CD4-positive, alpha-beta T cell treated with Interleukin-15 for 4 hours (primary cell): ENCODE measurements at places on chromosomes 12 and 14.

- DNase-seq: no peak
Measured at GRCh38 chr12:27347779-27348178, 15.1 kb downstream of the BMAL2 start.

DNA sequence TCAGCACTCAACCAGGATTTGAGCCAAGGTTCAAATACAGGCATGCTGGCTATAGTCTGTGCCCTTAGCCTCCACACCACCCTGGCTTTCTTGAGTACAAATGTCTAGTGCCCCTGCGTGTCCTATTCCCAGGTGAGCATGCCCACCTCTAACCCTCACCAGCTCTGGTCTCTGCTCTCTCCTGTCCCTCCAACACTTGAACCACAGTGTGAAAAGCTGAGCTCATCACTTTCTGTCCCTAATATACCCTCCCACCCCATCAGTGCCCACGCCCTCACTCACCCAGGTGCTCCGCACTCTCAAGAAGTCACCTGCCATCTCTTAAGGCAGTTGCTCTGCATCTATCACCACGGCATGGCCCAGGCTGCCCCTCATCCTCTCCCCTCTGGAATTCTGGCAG is 7.0 kb upstream of the KRT71 start:
- no peak for DNase-seq

GRCh38 chr14:68011406-68012028 is 191.9 kb downstream of the RAD51B start:
- no peak for DNase-seq

- no peak for DNase-seq
Measured at GRCh38 chr14:47262801-47263200, 412.6 kb downstream of the MDGA2 start.

- peak; percentile 22 for DNase-seq
Measured at GRCh38 chr12:126069549-126070165, 1004.4 kb downstream of the AACS start.

- DNase-seq: no peak
Measured at GRCh38 chr12:87883806-87884205, 145.4 kb downstream of the C12orf50 start.

DNA sequence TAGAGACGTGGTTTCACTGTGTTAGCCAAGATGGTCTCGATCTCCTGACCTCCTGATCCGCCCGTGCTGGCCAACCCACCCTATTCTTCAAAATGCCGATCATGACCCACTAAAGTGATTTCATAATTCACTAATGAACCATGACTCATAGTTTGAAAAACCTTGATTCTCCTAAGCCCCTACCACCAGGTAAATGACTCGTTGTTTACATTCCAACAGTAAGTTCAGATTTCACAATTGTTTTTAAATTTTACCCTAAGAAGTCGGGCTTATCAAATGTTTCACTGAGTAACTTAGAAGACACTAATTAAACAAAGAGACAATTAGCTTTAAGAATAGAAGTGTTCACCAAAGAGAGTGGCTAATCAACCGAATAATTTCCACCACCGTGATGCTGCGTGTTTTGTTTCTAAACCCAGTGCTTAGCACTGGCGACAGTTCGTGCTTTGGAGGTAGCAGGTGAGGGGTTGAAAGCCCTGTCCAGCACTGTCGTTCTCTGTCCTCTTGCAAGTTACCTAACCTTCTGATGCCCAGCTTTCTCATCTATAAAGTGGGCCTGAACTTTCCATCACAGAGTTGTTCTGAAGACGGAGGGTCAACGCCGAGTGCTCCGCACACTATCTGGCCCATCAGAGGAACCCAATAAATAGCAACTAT is 136.5 kb downstream of the NTF3 start:
- no peak for DNase-seq

DNA sequence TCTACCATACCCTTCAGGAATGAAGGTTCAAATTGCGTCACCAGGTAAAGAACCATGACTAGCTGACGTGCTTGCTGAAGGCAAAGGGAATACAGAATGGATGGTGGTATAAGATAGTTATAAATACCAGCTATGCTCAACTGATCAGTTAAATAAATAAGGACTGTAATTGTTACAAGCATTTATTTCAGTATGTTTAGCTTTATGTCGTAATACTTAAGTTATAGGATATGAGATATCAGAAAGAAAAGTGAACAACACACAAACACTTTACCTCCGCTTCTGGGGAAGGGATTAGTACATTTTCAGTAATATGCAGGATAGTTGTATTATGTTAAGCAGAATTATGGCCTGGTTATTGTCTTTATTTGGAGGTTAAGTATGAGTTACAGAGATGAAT is 416.1 kb downstream of the BTG1 start:
- DNase-seq: no peak

GRCh38 chr12:98048326-98048725 is 467.1 kb upstream of the TMPO start:
- DNase-seq: no peak

DNA sequence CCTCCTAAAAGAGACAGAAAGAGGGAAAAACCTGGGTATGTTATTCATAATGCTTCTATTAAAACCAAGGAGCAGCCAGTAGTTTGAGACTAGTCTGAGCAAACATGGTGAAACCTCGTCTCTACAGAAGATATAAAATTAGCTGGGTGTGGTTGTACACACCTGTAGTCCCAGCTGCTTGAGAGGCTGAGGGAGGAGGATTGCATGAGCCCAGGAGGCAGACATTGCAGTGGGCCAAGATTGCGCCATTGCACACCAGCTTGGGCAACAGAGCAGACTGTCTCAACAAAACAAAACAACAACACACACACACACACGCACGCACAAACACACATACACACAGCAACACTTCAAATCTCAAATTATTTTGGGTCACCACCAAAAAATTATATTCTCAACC is 27.8 kb downstream of the HECTD4 start:
- DNase-seq: no peak

GRCh38 chr12:13046964-13047363 is 2.8 kb downstream of the FAM234B start:
- DNase-seq: no peak

- DNase-seq: no peak
Measured at GRCh38 chr12:5444520-5444919, 12.6 kb downstream of the NTF3 start.

GRCh38 chr14:79415726-79416125 is 795.6 kb downstream of the DIO2 start:
- DNase-seq: no peak
